ENCODE measurements at places on chromosomes 5 and 9.

- no peak for DNase-seq
These were observed 2.4 kb downstream of the NFIL3 start for GRCh38 chr9:91421128-91421765.

DNA sequence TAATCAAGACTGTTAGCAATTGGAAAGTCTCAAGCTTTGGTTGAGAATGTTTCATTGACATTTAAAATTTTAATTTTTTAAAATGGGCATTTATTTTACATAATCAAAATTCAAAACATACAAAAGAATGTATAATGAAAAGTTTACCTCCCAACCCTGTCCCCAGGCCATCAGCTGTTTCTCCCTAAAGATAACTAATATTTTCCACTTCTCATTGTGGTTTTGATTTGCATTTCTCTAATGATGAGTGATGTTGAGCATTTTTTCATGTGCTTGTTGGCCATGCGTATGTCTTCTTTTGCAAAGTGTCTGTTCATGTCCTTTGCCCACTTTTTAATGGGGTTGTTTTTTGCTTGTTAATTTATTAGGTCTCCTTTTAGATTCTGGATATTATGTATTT lies 11.4 kb upstream of the MACIR start:
- no peak for DNase-seq

- peak; percentile 69 for DNase-seq
These were observed 83.7 kb upstream of the ORM1 start for GRCh38 chr9:114238891-114239875.

GRCh38 chr5:178487911-178488600 lies 102.1 kb downstream of the COL23A1 start:
- DNase-seq, result no peak

DNA sequence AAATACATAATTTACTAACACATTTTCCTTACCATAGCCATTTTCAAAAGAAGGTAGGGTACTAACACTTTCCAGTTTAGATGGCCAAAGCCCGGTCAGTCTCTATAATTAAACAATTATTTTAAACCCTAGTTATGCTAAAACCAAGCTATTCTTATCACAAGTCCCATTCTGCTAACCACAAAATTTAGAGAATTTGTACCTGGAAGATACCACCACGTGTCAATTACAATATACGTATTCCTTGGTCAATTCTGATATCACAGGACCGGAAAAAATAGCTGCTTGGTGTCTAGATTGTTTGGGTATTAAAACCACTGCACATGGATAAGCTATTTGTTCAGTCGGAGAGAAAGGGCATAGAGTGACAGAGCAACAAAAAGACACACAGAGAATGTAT lies 18.9 kb upstream of the SKP1 start:
- DNase-seq, result no peak

DNA sequence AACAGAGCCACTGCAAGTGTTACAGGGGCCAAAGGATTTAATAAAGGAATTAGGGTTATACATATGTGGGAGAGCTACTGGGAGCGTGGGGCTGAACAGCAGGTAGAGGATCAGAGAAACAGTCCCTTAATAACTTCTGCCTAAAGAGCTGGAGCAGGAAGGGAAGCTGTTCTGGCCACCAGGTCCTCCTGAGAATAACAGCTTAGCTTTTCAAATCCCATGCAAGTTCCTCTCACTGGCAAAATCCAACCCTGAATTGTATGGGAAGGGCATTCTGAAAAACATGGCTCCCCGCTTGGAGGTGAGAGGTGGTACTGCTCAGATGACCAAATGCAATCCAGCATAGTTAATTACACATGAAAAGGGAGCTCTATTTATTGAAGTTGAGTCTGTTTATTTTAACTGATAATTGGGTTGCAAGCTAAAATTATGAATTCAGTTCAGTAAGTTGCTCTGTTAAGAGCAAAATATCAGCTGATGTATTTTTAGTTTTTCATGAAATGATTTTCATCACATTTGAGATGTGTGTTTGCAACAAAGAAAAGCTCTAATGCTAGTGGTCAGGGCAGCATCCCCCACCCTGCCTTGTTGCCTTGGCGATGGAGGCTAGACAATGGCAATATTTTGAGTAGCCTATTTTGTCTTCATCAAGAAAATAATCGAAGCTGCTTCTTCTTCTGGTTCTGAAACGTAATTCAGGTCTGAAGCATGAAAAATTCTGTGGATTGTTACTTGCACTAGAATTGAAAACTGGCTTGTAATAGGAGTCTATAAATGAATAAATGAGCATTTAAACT lies 58.4 kb upstream of the SH3GL2 start:
- no peak for DNase-seq

DNA sequence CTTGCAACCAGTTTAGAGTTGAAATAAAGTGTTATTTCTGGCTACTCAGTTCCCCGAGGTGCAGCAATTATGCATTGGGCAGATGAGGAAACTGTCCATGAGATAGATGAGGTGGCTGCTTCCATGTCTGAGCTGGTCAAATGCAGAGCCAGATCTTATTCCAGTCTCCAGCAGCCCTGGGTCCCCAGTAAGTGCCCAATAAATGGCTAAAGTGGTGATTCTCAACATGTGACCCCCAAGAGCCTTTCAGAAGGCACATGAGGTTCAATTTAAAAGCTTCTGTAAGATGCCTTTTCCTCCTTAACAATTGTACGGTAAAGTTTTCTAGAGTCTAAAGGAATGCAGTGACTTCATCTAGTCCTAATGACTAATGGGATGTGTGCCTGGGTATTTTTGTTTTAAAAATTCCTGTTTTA lies 17.5 kb downstream of the ATOX1 start:
- DNase-seq, result no peak

DNA sequence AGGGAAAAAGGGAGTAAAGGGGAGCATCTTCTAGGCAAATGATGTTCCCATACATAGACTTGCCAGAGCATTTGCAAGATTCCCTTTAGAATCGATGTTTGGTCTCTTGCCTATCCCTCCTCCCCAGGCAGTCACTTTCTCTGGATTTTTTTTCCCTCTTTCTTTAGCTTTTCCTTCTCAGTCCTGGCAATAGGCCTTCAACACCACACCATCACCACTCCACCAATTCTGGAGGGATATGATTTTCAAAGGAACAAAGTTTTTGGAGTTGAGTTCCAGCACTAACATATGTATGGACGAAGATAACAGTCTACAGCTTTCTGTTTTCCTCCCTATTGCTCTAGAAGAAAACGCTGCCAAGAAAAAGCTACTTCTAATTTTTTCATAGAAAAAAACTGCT lies 377.4 kb downstream of the PDE4D start:
- DNase-seq, result no peak

- no peak for DNase-seq
These were observed 62.1 kb downstream of the SLC44A1 start for GRCh38 chr9:105306351-105307140.

- no peak for DNase-seq
These were observed 30.7 kb downstream of the TSTD2 start for GRCh38 chr9:97602430-97602829.

GRCh38 chr9:34741628-34742027 lies 31.7 kb upstream of the CCL21 start:
- DNase-seq, result peak; percentile 30

DNA sequence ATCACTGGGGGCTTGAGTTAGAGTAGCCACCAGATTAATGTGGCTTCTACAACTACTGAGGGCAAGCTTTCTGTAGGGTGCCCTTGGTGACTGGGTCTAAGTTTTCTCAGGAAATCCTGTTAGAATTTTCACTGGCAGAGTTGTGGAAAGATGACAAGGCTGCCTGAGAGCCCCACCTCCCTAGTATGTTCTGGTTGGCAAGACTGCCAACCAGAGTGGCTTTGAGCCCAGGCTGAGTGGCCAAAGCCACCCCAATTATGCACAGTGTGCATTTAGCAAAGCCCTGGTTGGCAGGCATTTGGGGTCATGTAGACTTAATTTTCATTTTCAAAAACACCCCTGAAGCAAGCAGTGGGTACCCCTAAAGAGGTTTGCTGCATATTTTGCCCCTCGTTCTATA lies 136.7 kb upstream of the HAPLN1 start:
- DNase-seq, result no peak

- peak; percentile 69 for DNase-seq
These were observed 30.6 kb upstream of the ANKRD33B start for GRCh38 chr5:10533226-10533625.
